Vagina (tissue), 2 donors: ENCODE measurements at places on chromosomes 16 and 17.

GRCh38 chr17:33602981-33603380 is 309.9 kb upstream of the ASIC2 start:
- no peak for DNase-seq

DNA sequence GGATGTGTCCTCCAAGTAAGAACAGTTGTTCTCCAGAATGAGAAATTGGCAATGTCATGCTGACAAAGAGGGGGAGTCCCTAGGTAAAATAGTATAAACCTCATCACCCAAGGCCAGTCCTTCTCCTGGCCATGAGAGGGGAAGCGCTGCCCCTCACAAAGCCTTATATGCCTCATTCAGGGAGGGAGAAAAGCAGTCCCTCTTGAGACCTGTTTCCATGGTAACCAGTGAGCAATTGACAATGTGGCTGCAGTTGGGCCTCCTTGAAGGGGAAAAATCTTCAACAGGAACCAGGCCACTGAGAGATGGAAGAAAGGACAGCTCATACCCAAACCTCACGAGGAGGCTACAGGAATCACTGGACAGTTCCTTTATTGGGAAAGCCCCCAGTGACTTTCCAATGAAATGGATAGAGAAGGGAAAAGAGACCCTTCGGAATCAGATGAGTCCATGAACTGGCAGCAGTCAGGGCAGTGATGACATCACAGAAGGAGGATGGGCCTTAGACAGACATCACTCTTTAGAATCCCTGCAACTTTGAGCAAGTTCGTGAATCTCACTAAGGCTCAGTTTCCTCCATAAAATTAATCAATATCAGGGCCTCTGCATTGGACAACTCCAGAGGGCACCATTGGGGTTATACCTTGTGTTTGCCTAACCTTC is 275.7 kb downstream of the TOX3 start:
- DNase-seq, result no peak

GRCh38 chr16:22627043-22627442 is 116.4 kb downstream of the NPIPB5 start:
- DNase-seq, result no peak

- no peak for DNase-seq
Observed at GRCh38 chr17:66260688-66261087, 31.5 kb upstream of the APOH start.

DNA sequence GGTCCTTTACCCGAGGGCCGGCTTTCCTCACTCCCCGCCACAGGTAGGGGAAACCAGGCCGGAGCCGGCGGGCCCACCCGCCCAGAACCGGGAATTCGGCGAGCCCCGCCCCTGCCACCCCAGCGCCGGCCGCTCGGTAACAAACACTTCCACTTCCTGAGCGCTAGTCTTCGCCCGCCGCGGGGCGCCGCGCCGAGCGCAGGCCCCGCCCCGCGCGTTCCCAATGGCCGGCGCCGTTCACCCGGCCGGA is 224 bp upstream of the NHERF1 start:
- no peak for DNase-seq

DNA sequence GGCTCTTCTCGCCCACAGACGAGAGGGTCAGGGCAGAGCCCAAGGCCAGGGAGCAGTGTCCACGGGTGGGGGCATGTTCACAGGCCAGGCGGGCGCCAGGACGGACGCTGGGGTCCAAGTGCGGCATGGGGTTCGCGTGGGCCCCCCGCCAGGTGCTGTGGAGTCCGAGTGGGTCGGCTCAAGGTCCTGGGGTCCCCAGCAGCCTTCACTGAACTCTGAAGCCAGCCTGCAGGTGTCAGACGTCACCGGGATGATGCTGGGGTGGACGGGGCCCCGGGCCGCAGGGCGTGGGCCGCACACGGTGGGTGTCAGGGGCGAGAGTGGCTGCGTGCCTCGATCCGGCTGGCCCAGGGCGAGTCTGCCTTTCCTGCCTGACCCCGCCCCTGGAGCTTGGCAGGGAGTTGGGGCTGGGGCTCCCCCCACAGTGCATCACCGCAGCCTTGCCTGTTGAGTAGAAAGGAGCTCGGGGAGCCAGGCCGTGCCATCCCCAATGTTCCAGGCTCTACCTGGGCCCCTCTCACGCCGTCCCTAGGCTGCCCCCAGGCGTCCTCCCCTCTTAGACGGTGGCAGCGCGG is 19.0 kb downstream of the CACNA1H start:
- DNase-seq, result no peak

DNA sequence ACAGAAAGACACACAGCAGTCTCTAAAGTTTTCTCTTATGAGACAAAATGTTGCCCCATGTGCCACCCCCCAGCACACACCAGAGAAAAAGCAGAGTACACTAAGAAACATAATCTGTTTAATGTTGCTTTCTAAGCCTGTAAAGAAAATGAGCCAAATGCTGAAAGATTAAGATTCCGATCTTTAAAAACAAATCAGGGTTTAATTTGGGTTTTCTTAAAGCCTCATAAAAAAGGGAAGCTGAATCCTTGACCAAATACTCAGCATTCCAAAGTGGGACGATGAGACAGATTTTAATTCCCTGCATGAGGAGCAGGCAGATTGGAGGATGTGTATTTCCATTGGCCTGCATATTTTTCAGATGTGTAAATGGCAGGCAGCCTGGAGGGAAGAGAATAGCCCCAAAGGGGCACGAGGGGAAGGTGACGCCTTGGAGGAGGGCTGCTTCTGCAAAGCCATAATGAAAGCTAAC is 118.4 kb downstream of the COPRS start:
- peak; percentile 37 for DNase-seq

DNA sequence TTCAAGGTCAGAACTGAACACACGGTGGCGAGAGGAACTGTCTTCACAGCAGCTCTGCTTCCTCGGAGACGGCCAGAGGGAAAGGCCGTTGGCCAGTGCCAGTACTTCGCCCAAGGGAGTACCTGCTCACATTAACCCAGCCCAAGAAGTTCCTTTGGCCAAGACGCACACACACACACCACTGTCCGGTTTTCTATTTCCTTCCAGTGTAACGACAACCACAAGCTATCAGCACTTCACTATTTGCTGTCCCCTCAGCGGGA is 744 bp upstream of the GGNBP2 start:
- no peak for DNase-seq

- DNase-seq, result no peak
Observed at GRCh38 chr17:80270836-80271235, 10.2 kb downstream of the RNF213 start.

- no peak for DNase-seq
Observed at GRCh38 chr16:85380002-85380395, 233.1 kb upstream of the GSE1 start.

DNA sequence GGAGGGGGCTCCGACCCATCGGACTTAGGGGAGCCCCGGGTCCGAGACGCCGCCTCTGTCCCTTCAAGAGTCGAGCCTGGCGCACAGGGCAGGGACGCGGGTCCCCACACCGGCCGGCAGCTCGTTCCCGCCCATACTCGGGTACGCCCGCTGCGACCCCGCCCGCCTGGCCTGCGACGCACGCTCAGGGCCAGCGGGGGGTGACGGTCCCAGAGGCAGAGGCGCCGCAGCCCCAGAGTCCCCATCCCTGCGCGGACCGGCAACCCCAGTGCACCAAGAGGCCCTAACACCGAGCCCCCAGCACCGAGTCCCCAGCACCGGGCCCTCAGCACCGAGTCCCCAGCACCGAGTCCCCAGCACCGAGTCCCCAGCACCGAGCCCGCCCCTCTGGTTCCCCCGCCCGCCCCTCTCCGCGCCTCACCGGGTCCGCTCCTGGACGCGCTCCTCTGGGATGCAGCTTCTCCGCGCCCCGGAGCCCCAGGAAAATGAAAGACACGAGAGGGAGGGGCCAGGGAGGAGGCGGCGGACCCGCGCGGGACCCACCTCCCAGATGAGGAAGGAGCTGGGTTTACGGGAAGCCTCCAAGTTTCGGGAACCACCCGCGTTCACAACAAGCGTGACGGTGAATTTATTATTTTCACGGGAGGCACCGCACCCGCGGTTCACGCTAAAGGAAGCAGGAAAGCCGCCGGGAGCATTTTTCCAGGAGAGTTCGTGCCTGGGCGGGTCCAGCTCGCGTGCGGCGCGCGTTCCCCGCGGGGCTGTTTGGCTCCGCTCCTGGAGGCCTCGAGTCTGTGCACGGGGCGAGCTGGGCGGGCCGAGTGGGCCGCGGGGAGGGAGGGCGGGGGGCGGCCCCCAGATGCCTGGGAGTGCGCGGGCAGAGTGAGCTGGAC is at the start of gene SECTM1:
TSS of gene SECTM1 (minus strand) at position 488 of the 893 bp plus-strand sequence. CDS start 6,526 bp downstream, outside the sequence.
- no peak for DNase-seq

GRCh38 chr17:28404007-28404406 is 2.0 kb downstream of the SLC46A1 start:
- no peak for DNase-seq

- no peak for DNase-seq
Observed at GRCh38 chr16:57479205-57479975, 6.9 kb downstream of the DOK4 start.

DNA sequence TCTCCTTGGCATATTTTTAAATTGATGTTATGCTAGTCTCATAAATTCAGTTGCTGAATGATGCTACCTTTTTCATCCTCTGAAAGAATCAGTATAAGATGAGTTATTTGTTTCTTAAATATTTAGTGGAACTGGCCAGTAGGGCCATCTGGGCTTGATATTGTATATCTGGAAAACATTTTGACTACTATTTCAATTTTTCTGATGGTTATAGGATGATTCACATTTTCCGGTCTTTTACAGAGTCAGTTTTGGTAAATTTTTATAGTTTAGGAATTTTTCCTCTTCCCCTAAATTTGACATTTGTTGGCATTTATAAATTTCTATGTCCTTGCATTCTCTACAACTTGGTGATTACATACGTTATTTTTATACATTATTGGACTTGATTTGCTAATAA is 296.3 kb upstream of the AXIN2 start:
- DNase-seq, result no peak

GRCh38 chr17:69870091-69870530 is 204.9 kb upstream of the KCNJ16 start:
- no peak for DNase-seq

DNA sequence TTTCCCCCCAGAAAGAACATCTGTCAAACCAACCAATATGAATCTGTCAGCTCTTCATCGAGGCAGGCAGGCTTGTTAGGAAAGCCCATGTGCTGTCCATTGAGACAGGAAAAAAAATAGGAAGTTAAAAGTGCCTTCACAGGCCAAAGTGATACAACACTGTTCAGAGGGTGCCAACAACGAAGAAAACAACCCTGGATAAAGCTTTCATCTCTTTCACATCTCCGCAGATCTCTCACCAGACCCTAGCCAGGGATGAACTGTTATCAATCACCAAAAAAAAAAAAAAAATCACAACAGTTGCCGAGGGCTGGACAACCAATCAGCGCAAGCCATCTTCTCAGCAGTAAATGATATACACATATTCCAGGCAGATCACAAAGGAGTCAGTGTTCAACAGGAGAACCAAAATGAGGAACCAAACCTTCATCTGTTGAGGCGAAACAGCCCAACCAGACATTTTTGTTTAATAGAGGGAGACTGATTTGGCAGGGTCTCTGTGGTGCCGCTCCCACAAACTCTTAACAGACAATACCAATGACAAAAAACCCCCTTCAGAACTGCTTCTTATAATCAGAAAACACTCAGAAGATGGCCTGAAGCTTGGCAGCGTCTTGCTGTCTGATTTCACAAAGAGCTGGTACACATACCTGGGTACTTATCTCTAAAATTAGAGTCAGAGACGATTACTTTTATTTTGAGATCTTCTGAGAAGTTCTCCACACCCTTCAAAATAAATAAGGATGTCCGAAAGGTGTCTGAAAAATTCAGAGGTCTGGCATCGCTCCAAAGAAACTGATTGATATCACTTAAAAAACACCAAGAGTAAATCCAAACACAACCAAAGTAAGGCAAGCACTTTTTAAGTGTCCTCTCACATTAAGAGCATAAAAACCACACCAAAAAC is 1.8 kb downstream of the MAP3K14 start:
- no peak for DNase-seq

GRCh38 chr16:79735271-79735670 is 134.7 kb upstream of the MAF start:
- DNase-seq, result no peak

DNA sequence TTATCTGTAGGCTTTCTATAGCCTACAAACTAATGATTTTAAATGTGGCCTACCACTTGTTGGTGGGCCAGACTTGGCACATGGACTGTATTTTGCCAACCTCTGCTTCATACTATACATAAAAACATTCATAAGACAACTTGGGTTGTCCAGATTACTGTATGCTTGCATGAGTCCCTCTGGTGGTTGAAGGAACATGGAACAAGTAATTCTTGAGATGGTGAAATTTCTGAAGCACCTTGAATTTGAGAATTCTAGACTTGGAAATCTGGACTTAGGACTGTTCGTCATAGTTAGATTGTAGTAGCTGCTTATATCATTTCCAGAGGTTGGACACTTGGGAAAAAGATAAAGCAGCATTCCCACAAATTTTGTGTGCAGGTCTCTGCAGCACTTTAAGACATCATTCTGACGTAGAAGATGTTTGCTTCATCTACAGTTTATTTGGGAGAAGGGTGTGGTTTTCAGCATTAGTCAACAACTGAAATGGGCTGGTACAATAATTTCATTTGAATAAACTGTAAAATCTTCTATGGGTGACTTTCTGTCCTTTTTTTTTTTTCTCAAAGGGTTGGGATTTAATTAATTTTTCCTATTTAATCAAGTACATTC is 31.2 kb downstream of the NFATC3 start:
- no peak for DNase-seq

- DNase-seq, result no peak
Observed at GRCh38 chr16:77359065-77359502, 75.8 kb downstream of the ADAMTS18 start.

GRCh38 chr17:29294580-29294900 is 592 bp upstream of the NUFIP2 start:
- DNase-seq, result no peak
